Stimulated activated CD8-positive, alpha-beta memory T cell treated with anti-CD3 and anti-CD28 coated beads, Interleukin-15, amount 100 ng/mL, for 4 hours (primary cell): ENCODE measurements at places on chromosomes 6 and 20.

DNA sequence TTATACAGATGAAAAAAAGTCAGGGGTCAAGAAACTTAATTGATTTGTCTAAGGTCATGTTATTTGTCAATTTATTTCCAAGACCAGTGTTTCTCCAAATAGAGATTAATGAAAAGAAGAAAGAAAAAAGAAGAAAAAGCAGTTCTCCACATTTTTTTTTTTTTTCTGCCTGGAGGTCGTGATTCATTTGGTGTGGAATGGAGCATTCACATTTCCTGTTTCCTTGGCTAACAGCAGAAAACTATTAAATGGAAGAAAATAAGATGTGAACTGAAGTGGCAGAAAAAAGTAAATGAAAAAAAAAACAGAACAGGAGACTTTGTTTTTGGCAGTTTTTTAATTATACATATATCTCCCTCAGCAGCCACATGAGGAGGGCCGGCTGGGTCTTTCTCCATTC is 470.8 kb upstream of the ZNF337 start:
- DNase-seq = no peak

DNA sequence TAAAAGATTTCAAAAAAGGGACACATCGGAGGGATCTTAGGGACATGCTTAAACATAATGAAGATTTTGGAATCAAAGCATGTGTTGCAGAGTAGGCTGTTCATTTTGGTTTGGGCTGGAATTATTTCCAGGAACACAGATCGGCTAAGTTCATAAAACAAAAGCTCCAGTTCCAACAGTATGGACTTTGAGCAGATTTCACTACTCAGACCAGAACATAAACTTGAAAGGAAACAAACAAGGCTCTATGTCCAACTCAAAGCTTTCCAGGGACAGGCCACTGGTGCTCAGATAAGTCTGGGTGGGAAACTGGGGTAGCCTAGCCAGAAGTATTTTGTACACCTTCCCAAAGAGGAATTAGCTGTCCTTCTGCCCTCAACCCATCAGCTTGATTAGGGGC is 51.2 kb upstream of the GMPR start:
- no peak for DNase-seq

GRCh38 chr6:84243240-84243639 is 15.8 kb upstream of the CEP162 start:
- DNase-seq = no peak

DNA sequence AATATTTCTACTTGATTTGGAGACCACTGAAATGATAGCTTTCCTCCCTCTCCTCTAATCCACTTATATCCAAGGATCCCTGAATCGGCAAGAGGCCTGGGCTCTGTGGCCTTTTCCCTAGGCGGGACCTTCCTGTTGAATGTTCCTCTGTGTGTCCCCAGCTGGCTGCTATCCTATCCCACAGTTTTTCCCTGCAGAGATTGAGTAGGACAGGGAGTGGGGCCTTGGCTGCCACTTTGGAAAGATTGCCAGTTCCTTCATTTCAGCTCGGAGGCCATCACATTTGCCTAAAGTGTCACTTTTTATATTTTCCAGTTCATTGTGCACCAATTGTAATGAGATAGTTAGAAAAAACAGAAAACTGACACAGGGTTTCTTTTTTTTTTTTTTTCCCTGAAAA is 38.9 kb upstream of the SMIM8 start:
- DNase-seq = no peak

DNA sequence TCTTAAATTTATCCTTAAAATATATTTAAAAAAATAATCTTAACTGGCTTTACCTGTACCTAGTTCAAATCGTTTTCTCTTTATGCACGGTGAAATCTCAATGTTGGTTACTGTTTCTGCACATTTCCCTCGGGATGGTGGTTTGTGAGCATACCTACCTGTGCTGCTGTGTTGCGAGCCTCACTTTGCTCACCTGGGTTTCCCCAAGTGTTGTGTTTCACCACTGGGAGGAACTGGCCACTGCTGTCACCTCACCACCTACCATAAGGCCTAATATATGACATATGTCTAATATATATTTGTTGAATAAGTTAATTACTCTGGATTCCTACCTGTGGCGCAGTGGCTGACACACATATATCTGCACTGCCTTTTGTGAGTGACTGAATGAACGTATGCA is 493.5 kb upstream of the FLRT3 start:
- no peak for DNase-seq

- no peak for DNase-seq
Observed at GRCh38 chr6:111777357-111777756, 95.9 kb downstream of the FYN start.
